Activated T-helper 1 cell treated with Interleukin-2 at 50 U/mL for 16 hours (primary cell): ENCODE measurements at places on chromosomes 7 and 10.

- no peak for DNase-seq
Measured at GRCh38 chr10:117549100-117549585, 6.6 kb downstream of the EMX2 start.

GRCh38 chr10:130727766-130728490 lies 583.6 kb downstream of the TCERG1L start:
- DNase-seq = no peak

DNA sequence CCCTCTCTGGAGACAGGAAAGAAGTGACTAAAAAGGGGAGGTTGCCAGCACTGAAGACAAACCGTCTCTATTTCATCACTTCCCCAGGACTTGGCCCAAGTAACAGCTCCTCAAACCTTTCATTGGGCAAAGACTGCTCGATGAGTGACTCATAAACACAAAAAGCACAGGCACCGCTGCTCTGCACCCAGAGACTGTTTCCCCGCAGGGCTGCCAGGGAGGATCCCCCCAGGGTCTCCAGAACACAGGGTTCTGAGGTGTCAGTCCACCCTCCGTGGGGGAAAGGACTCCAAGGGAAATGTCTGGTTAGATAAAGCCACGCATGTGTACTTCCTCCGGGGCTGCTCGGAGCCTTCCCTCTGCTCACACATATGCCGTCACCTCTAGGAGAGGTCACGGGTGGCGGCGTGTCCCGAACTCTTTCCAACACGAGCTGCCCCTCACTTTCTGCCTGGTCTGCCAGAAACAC lies 59.9 kb downstream of the INSIG1 start:
- DNase-seq = no peak

DNA sequence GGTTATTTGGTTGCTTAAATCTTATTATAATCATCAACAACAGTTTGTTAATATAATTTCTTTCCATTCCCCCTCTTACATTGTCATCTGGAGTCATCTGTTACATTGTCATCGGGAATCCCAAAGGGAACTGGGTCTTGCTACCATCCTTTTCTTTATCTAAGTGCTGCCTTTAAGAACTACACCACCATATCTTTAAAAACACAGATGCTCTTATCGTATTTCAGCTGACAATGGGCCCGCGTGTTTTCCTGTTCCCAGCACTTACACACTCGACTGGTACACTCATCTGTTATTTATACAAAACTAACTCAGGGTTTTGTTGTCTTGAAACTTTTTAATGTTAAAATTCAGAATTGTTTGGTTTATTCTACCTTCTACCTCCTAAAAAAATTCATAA lies 256.2 kb upstream of the MGMT start:
- DNase-seq = no peak
